ENCODE measurements at places on chromosomes 16 and 17.

DNA sequence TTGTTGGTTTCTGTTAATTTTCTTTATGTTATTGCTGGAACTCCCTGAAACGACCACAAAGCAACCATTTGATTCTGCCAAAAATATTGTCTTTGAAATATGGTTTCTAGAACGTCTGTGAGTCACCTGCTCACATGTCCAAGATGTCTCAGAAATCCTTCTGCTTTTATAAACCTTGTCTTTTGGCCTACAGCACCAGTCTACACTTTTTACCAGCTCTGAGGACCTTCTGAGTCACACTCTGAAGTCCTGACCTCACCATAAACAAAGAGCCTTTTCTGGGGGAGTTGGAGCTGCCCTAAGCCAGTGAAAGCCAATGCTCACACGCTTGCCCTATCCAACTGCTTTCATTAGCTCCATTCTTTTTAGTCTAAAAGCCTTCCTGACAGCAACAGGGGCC, 55.5 kb downstream of the GRIN2A start:
- DNase-seq = no peak

GRCh38 chr17:70288540-70289290, 119.4 kb downstream of the KCNJ2 start:
- no peak for DNase-seq

GRCh38 chr16:3058139-3059030, 7.1 kb upstream of the IL32 start:
- no peak for DNase-seq

- DNase-seq = peak; percentile 33
Measured at GRCh38 chr17:28725660-28726225, 290 bp downstream of the TLCD1 start.

- no peak for DNase-seq
Measured at GRCh38 chr16:28180655-28181460, 30.9 kb downstream of the XPO6 start.

GRCh38 chr17:1374431-1375177, 25.4 kb downstream of the YWHAE start:
- no peak for DNase-seq

DNA sequence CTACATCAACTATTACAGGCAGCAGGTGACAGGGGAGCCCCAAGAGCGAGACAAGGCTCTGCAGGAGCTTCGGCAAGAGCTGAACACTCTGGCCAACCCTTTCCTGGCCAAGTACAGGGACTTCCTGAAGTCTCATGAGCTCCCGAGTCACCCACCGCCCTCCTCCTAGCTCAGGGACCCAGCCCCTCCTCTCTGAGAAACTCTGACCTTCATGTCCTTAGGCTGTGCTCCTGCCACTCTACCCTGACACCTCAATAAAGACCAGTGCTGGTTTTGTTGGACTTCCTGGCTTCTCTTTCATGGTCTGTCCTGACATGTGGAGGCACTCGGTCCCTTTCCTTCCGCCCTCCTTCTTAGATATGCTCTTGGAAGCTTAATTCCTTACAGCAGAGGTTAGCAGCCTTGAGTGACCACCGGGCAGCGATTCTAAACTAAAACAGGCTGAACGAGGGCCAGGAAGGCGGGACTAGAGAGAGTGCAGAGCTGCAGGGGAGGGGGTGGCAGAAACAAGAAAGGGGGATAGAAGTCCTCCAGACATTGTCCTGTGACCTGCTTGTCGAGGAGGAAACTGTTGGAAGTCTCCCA, 915 bp downstream of the AHSP start:
- DNase-seq = no peak

DNA sequence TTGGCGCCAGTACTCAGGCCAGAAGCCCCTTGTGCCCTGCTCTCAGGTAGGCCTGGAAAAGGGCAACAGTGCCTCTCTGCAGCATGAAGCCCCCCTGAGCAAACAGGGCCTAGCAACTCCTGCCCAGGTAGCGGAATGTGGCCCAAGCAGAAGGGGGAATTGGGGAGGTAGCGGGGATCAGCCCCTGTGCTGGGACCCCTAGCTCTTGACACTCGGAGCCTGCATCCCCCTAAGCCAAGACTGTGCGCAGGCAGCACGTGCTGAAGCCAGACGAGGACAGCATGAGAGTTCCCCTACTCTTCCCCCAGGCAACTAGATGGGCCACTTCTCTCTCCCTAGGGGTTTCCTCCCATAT, 823 bp upstream of the CD2BP2 start:
- DNase-seq = no peak

DNA sequence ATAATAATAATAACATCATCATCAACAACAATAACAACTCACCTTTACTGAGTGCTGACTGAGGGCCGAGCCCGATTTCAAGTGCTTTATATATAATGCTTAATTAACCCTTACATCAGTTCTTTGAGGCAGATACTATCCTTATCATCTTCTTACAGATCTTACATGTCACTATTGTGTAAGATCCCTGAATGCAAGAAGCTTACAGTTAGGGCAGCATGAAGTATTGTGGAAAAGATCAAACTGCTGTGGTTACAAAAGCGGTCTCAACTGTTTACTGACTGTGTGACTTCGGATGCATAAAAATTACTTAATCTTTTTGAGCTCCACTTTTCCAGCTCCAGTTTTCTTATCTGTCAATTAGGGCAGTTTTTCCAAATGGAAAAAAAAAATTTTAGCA, 3.3 kb downstream of the VAT1 start:
- DNase-seq = no peak

- no peak for DNase-seq
Measured at GRCh38 chr16:24701521-24701951, 27.9 kb upstream of the TNRC6A start.

DNA sequence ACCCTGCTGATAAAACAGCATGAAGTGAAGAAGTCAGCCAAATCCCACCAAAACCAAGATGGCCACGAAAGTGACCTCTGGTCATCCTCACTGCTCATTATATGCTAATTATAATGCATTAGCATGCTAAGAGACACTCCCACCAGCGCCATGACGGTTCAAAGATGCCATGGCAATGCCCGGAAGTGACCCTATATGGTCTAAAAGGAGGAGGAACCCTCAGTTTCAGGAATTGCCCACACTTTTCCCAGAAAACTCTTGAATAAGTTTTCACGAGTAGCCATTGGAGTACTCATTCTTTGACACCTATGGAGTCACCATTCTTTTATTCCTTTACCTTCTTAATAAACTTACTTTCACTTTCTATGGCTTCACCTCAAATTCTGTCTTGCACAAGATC, 44.3 kb downstream of the GSG1L start:
- DNase-seq = no peak

- no peak for DNase-seq
Measured at GRCh38 chr17:79720705-79721292, 9.9 kb upstream of the ENPP7 start.

GRCh38 chr16:57763285-57764005, 27.9 kb downstream of the KATNB1 start:
- DNase-seq = no peak

- DNase-seq = no peak
Measured at GRCh38 chr16:47395733-47396498, 64.9 kb downstream of the ITFG1 start.

GRCh38 chr17:32445074-32445415, 735 bp downstream of the PSMD11 start:
- DNase-seq = no peak

GRCh38 chr16:11328172-11329070, 16.8 kb upstream of the RMI2 start:
- DNase-seq = peak; percentile 29

DNA sequence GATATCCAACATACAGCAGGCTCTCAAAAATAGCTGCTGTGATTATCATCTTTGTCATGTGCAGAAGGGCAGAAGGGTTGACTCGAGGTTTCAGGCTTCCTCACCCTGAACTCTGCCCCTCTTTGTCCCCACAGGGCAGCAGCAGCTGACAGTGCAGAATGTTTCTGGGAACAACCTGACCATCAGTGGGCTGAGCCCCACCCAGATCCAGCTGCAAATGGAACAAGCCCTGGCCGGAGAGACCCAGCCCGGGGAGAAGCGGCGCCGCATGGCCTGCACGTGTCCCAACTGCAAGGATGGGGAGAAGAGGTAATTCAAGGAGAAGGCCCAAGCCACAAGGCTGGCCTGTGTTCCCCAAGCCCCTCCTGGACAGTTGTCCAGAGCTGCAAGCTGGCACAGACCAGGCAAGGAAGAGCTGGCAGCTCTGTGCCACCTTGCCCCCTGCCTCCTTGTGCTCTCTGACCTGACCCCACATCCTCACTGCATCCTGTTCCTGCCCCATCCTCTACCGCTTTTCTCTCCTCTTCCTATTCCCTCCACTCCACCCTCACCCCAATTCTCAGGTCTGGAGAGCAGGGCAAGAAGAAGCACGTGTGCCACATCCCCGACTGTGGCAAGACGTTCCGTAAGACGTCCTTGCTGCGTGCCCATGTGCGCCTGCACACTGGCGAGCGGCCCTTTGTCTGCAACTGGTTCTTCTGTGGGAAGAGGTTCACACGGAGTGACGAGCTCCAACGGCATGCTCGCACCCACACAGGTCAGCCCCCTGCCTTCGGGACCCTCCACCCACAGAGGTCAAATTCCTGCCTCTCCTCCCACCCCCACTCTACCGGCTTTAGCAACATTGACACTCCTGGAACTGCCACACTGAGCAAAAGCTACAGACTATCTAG, 16.3 kb upstream of the PNPO start:
- DNase-seq = no peak

DNA sequence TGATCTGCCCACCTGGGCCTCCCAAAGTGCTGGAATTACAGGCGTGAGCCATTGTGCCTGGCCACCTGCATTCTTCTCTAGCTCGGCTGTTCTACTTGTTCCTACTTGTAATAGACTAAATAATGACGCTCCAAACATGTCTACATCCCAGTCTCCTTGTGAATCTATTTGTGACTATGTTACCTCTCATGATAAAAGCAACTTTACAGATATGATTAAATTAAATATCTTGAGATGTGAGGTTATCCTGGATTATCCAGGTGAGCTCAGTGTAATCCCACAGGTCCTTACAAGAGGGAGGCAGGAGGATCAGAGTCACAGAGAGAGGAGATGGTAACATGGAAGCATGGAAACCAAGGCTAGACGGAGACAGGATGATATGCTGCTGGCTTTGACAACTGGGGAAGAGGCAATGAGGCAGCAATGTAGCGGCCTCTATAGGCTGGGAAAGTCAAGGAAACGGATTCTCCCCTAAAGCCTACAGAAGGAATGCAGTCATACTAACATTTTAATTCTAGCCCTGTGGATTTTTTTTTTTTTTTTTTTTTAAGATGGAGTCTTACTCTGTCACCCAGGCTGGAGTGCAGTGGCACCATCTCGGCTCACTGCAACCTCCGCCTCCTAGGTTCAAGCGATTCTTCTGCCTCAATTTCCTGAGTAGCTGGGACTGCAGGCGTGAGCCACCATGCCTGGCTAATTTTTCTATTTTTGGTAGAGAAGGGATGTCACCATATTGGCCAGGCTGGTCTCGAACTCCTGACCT, 5.0 kb upstream of the LASP1 start:
- DNase-seq = no peak

DNA sequence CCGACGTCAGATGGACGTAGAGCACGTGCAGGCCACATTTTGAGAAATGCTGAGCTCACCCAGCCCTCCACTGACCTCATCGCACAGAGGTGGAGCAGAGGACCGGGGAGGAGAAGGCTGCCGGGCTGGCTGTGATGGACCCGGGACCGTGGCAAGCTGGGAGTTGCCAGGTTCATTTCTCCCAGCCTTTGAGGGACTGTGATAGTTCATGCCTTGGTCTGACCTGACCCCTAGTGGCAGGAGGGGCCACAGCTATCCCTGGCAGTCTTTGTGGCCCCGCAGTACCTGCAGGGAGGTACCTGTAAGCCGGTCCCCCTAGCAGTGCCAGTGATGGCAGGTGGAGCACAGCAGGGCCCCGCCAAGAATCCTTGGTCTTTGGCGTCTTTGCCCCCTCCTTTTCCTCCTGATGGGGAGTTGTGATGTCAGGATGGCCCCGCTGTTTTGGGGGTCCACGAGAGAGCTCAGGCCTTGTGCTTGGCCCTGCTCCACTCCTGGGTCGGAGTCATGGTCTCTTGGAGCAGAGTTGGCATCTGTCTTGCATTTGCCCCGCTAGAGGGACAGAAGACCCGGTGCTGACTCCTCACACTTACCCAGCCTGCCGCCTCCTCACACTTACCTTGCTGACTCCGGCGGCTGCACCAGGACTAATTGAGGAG, 50.4 kb downstream of the OR1D5 start:
- DNase-seq = peak; percentile 53

- DNase-seq = no peak
Measured at GRCh38 chr16:55482056-55482455, 3.1 kb downstream of the MMP2 start.

DNA sequence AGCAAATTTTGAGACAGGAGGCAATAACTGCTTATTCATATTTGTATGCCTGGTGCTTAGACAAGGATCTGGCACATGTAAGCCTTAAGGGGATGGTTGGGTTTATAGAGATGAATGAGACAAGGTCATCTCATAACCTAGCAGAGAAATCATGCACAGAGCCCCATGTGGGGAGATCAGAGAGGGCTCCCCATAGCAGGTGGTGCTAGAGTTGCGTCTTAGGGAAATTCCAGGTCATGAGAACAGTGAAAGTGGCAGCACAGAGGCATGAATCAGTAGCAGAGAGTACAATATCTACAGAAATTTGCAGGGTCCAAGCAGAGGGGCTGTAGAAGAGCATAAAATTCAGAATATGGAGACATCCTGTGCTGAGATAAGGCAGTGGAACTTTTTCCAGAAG, 57.3 kb downstream of the SLC6A2 start:
- DNase-seq = no peak

DNA sequence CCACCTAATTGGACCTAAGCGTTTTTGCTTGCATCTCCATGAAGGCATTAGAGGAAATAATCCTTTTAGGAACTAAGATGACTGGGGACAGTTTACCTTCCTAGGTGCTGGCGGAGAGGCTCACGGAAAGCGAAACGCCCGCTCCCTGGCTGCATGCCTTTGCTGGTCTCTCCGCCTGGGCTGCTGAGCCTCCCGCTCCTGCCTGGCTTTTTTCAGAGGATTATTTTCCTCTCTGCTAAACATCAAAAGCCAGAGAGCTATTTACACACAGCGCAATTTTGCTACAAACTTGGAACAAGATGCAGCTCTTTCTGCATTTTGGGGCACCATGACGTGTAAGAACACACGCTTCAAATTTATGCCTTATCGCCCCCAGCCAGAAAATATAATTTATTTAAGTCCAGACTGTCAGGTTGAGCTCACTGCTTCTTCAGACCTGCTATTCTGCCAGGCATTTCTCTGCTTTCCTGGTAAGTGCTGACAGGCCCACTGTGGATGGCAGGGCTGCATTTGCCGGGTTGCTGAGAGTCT, 124.4 kb downstream of the SPACA3 start:
- DNase-seq = no peak

DNA sequence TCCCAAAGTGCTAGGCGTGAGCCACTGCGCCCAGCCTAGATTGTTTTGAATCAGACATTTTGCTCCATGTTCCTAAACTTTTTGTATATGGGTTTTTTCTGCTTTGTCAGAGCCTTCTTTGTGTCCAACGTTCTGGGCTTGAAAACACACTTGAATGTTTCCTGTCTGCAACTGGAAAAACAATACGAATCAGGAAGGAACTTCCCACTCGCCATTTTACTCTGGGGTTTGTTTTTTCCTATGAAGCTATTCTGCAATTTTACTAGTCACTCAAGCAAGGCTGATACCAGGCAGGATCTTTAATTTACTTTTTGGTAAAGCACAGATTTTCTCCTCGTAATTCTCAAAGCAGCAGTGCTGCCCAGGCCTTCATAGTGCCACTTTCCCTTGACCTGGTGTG, 31.6 kb downstream of the ARHGAP17 start:
- no peak for DNase-seq

- no peak for DNase-seq
Measured at GRCh38 chr17:82649501-82650261, 1.4 kb upstream of the WDR45B start.

All from neural crest cell (in vitro differentiated cells).